H9 (cell line): ENCODE measurements at places on chromosomes 1 and 21.
A peak's percentile ranks its signal among the peaks of the same experiment; 100 is the strongest.

DNA sequence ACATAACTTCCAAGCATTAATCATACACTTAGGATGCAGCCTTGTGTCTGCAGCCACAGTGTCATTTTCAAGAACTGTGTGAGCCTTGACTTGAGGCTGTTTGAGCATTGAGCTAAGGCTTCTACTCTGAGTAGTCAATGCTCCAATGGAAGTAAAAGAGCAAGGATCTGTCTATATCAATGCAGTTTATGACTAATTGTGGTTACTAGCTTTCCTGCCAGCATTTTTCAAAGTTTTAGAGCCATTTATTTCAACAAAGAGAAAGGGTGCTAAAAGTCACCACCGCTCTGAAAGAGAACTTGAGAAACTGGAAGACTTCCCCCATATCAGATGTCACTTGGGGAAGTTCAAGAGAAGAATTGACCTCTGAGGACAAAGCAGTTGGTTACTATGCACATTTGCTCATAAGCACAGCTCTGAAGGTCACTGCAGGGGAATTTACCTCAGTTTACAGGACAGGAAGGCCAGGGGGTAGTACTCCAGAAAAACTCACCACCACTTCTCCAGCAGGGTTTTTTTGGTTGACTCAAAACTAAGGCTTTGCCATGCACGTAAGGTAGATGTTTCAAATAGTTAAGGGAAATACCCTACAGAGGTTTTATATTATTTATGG lies 24.5 kb upstream of the RGS1 start:
- no peak for DNase-seq

GRCh38 chr1:192939440-192939839 lies 119.7 kb downstream of the UCHL5 start:
- no peak for DNase-seq

DNA sequence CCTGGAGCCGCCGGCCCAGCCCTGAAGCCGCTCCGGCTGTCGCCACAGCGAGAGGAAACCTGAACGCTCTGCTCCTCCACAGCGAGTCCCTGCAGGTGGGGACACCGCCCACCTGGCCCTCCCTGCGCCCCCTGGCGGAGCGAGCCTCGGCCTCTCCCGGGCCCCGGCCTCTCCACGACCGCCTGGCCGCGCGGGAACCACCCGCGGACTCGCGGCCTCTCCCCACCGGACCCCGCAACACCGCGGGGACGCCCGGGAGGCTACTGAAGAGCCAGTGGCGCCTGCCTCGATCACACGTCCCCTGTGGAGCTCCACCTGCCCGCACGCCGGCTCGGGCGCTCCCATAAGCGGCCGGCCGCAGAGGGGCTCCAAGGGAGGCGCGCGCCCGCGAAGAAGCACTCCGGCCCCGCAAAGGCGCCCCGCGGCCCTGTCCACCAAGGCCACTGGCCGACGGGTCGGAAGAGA lies 109.6 kb downstream of the KCNN3 start:
- DNase-seq, result peak; percentile 78

- no peak for DNase-seq
Observed at GRCh38 chr1:197170538-197170937, 24.1 kb upstream of the ASPM start.

DNA sequence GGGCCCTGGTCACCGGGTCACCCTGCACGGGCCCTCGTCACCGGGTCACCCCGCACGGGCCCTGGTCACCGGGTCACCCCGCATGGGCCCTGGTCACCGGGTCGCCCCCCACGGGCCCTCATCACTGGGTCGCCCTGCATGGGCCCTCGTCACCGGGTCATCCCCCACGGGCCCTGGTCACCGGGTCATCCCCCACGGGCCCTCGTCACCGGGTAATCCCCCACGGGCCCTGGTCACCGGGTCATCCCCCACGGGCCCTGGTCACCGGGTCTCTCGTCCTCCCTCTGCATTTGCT lies 77.6 kb downstream of the RIPK4 start:
- DNase-seq, result no peak

DNA sequence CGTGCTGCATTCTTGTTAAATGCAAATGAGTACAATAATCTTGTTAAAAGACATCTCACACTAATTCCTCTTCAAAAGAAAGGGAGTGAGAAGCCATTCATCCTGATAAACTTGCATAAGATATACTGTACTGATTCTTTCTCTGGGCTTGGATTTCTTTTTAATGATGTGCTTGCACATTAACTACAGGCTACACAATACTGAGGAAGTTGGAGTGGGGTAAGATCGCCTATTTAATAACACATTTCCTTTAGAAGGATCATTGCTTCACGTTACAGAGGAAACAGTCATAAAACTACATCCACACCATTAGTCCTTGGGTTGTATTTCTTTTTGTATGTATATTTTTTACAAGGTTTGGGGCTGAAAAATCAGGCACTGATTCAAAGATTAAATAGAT lies 36.6 kb downstream of the NRIP1 start:
- DNase-seq, result no peak

GRCh38 chr1:110228869-110229268 lies 18.8 kb downstream of the KCNC4 start:
- no peak for DNase-seq

DNA sequence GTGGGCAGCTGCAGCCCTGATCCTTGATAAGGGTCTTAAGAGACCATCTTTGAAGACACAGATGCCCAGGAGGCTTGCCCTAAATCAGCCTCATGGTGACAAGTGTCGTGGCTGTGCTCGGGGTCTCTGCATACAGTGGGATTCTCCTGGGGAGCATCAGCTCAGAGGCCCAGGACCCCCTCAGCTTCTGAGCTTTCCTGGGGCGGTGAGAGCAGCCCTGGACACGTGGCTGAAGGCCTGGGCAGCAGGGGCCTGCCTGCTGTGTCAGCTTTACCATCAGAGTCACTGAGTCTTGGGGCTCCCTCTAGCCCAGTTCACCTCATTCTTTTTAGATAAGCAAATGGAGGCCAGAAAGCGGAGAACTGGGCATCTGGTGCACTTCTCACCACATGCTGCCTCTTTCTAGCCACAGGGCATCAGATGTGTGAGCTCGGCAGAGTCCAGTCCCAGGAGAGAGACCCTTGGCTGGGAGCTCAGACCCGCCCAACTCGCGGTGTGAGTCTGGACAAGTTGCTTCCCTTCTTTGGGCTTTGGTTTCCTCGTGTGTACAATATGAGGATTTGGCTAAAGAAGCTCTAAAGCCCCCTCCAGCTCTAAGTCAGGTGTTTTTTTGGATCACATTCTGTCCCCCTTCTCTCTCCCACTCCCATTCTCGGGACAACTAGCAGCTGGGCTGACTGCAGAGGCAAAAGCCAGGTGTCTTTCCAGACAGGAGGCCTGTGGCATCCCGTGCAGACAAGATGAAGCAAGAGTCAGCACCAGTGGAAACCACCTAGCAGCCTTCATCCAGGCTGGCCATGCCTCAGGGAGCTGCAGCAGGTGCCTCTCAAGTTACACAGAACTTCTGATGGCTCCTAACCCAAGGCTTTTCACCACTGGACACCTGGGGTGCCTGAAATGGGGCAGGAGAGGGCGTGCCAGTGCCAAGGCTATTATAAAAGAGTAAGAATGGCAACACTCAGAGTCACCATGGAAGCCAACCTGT lies 119.1 kb downstream of the KCNN3 start:
- peak; percentile 27 for DNase-seq

GRCh38 chr1:27961646-27962221 lies 2.0 kb downstream of the XKR8 start:
- DNase-seq, result peak; percentile 45

DNA sequence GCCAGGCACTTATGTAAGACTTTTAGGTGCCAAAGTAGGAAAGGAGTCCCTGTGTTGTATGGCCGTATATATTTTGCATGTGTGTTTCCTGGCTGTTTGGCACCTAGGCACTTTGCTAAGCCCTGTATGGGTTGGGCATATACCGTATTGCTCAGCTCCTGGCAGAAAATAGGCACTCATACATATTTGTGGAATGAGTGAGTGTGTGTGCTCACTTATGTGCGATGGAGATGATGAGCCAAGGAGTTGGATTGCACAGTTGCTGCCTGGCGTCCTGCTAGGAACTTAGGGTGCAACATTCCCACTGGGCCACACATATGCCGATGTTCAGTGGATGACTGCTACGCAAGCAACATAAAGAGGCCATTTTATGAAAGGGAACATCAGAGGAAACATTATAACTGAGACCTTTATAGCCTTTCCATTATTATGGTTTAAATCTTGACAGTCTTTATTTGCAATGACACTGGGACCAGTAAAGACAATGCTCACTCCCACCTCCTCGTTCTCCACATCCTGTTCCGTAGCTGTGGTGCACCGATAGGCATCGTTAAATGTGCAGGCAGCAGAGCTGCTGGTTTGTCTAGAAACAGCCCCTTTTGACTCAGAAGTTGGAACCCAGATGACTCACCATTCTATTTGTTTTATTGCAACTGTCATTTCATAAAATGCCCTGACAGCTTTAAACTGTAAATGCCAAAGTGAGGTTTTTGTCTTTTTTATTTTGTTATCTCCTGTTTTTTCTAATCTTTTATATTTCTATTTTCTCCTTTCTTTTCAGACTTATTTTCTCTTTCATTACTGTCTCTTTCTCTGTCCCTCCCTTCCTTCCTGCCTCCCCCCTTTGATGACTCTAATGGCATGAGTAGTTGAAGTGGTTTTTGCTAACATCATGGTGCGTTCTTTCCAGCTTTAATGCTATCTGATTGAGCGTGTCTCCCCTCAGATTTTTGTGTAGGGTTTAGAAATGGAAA lies 36.1 kb downstream of the PEX14 start:
- DNase-seq, result no peak

GRCh38 chr1:156490401-156491032 lies 10.1 kb downstream of the MEF2D start:
- DNase-seq, result peak; percentile 60

- DNase-seq, result no peak
Observed at GRCh38 chr21:33696465-33696864, 54.2 kb downstream of the ITSN1 start.

DNA sequence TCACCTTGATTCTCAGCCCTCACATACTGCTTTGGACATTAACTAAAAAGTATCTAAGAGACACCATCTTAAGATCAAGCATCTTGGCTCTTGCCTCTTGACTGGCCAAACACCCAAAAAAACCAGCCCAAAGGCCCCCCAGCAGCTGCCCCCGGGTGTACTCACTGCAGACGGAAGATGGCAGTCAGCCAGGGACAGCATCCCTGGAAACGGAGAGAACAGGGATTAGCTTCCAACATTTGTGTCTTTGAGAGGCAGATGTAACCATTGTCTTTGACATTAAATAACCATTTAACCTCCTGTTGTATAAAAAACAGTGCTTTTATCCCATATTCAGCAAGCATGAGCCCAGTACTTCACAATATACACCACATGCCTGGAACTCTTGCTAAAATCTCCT lies 11.3 kb downstream of the TMEM63A start:
- no peak for DNase-seq

GRCh38 chr1:150969626-150970025 lies 5.0 kb downstream of the CERS2 start:
- no peak for DNase-seq

GRCh38 chr1:28517649-28517999 lies 11.8 kb downstream of the RCC1 start:
- peak; percentile 54 for DNase-seq

DNA sequence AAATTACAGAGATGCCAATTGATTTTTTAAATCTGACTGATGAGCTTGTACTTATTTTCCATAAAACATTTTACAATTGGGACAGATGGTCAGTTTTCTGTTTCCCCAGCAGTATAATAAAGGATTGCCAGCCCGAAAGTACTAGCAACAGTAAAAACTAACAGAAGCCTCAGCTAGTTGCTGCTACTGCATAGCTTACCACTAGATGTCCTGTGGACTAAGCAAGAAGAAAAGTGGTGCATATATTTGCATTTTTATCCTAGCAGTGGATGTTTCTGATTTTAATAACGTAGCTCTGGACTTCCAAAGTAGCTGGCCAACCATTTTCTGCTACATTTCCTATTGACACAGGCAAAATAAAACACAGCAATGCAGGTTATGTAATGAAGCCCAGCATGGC lies 241.5 kb downstream of the BARHL2 start:
- DNase-seq, result no peak

GRCh38 chr21:45546636-45547544 lies 4.7 kb upstream of the SLC19A1 start:
- peak; percentile 6 for DNase-seq

DNA sequence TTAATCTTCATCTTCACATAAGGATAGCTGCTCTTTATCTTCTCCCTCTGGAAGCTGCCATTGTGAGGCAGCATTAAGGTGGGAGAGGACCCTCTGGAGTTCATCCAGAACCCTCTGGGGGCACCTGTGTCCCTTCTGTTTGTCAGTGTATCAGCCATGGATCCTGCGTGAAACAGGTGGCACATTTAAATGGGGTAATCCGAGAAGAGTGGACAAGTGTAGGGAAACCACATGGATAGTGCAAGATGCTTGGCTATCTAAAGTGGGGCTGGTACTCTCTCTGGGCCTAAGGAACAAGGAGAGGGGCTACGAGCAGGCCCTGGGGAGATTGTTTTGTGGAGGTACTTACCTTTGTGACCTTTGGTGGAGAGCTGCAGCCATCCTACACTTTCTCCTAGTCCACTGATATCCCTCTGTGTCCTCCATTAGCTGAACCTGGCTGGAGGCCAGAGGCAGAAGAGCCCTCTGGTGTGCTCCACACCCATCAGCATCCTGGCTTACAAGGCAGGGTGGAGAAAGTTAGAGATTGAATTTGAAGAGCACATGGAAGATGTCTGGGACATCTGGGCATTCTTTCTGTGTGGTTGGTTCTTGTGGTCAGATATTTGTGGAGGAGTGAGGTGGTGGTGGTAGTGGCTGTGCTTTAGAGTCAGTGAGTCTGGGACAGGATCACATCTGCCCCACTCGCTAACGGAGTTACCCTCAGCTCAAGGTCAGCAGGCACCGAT lies 117.7 kb downstream of the FGGY start:
- no peak for DNase-seq

- no peak for DNase-seq
Observed at GRCh38 chr1:31936278-31936980, 1.7 kb downstream of the PTP4A2 start.

DNA sequence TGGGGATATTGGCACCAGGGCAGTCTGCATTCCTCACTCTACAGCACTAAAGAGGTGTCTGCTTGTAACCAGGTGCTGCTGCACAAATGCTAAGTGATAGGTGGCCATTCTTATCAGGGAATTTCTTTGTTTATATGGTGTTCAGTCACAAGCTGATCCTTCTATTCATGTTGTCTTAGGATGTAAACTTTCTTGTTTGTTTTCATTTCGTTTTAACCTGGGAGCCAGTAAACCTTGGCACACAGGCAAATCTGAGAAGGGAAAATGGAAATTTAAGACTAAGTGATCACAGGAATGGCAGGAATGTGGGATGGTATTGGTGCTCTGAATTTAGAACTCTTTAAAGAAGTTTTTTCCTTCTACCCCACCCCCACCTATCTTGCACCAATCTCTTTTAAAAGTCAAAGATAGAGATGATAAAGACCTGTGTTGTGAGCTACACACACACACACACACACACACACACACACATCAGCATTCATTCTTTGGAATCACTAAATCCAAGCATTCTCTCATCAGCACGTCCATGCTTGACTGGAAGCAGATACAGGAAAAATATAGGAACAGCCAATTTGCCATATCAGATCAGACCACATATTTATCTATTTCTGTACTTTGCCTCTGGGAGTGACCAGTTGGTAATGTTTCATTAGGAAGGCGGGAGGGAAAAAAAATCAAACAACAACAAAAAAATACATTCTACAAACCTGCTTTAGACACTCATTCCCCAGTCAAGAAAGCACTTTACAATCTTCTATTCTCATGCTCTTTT lies 451.4 kb upstream of the ADGRL2 start:
- DNase-seq, result peak; percentile 42

- peak; percentile 67 for DNase-seq
Observed at GRCh38 chr1:224106568-224107281, 7.2 kb upstream of the FBXO28 start.

GRCh38 chr1:203264052-203264501 lies 34.6 kb upstream of the CHIT1 start:
- no peak for DNase-seq
